ENCODE measurements at places on chromosomes 4 and X. TPM values are rescaled to one million over a fixed set of nuclear protein-coding genes. Genes with fewer than 3 reads are reported as not detected.

The GAGE1 gene
- 40.0 TPM for total RNA-seq

The DUX4 gene
- not detected for total RNA-seq

The ENAM gene
- total RNA-seq, result 0.20 TPM

The FAM47E gene
- not detected for total RNA-seq

The FAM47A gene
- not detected for total RNA-seq

The ERCC6L gene
- 10.1 TPM for total RNA-seq

The STIM2 gene
- total RNA-seq, result 13.1 TPM

The C1QTNF7 gene
- total RNA-seq, result not detected
